ENCODE measurements at places on chromosomes 3 and 15.

DNA sequence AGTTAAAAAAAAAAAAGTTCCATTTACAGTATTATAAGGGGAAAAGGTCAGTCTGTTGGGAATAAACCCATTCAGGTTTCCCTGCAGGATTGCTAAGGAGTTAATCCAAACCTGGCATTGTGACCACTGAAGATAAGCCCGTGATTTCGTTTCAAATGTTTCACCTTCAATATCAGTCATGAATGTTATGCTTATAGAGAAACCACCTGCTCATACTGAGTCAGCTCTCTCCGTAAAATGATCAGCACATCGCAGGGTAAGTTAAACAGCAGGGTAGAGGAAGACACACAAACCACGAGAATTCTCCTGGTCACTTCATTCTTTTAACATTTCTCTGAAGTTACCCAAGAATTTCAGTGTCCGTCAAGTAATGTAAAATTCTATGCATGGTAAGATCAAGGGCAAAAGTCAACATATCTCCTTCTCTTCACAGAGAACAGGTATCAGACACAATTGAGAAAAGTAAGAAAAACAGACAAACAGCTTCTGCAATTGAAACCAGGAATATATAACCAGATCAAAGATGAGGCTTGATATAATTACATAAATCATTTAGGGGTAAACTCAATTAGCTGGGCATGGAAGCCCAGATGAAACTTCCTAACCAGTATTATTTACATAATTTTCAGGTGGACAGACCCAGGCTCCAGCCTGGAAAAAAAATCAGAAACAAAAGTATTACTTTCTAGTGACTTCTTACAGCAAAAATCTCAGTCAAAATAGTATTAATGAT is 67.6 kb upstream of the ARHGEF3 start:
- no peak for DNase-seq

- DNase-seq = no peak
Measured at GRCh38 chr15:48989170-48989569, 25.5 kb upstream of the SHC4 start.

DNA sequence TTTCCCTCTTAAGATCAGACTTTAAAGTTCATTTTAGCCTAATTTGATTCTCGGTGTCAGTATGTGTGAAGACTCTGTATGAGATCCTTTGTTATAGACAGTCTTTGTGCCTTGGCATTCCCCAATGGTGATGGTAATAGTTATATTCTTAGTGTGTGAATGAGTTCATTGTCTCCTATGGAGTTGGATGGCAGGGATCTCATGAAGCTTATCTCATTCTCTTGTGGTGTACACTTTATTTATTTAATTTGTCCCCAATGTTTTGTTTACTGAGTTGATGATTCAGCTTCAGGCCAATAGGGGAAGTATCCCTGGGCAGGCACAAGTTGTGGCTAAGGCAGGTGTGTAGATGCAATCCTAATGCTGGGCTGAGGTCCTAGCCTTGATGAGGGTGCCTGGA is 222.0 kb upstream of the DPPA4 start:
- DNase-seq = no peak

GRCh38 chr3:189853906-189854305 is 222.7 kb downstream of the TP63 start:
- DNase-seq = no peak

DNA sequence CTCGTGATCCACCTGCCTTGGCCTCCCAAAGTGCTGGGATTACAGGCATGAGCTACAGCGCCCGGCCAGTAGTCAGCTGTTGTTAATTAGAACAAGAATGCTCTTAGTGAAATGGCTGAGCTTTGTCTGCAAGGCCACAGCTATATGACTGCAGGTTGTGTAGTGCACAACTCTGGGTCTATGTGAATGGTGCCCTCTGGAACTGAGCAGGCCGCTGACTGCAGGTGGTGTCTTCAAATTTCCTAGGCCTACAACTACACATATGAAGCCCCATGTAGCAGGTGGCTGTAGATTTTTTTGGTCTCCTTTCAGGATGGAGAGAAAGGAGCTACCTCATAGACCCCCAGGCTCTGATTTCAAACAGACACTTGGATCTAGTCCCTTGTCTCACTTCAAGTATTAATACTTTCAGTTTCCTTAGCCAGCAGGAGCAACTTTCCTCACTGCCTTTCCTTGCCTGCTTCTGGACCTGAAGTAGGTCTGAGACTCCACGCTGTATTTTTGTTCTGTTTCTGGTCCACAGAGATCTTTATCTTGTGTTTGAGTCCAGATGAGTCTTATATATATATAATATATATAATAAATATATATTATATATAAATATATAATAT is 86.9 kb downstream of the C3orf80 start:
- DNase-seq = no peak

- peak; percentile 39 for DNase-seq
Measured at GRCh38 chr3:5006755-5007202, 27.5 kb downstream of the BHLHE40 start.

DNA sequence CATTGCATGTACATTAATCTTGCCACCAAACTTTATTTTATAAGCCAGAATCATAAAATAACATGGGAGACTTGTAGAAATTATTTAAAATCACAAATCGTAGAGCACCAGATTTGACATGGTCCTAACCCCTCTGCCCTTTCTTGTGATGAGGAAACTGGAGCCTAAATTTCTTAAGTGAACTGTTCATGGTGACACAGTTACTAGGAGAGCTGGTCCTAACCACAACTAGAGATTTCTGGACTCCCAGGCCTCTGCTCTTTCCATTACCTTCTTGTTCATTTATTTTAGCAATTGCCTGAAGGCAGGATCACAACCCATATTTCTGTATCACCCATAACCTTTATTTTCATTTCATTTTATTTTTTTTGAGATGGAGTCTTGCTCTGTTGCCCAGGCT is 352.5 kb downstream of the LPP start:
- no peak for DNase-seq

- no peak for DNase-seq
Measured at GRCh38 chr15:89829161-89829560, 14.5 kb upstream of the ANPEP start.

DNA sequence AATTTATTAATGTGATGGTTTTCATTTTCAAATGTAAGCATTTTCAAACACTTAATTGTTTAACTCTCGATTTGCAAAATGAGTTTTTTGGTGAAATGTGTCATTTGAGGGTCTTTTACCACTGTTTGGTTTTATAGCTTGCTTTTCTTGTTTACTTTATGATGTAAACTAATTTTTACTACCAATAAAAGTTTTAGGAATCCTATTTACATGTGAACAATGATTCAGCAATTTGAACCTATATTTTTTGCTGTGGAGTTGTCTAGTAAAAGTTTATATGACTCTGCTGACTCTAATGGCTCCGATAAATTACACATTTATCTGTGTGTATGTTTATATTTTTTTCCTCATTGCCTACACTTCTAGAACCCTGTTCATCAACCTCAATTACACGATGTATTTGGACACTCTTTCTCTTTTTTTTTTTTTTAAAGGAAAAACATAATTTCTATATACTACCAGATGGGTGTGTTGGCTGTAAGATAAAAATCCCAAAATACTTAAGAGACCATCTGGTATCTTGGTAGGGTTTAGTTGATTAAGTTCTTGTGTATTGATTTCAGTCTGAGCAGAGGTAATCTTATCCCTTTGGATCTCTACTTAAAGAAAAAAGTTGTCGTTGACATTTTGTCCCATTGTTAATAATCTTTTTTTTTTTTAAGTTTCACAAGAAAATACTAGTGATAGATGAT is 89.5 kb downstream of the PTPRG start:
- no peak for DNase-seq

GRCh38 chr3:197029511-197030167 is at the start of gene MELTF:
Gene MELTF (minus strand): TSS chr3:197029817. CDS start chr3:197029702, 115 bp downstream.
- peak; percentile 80 for DNase-seq

DNA sequence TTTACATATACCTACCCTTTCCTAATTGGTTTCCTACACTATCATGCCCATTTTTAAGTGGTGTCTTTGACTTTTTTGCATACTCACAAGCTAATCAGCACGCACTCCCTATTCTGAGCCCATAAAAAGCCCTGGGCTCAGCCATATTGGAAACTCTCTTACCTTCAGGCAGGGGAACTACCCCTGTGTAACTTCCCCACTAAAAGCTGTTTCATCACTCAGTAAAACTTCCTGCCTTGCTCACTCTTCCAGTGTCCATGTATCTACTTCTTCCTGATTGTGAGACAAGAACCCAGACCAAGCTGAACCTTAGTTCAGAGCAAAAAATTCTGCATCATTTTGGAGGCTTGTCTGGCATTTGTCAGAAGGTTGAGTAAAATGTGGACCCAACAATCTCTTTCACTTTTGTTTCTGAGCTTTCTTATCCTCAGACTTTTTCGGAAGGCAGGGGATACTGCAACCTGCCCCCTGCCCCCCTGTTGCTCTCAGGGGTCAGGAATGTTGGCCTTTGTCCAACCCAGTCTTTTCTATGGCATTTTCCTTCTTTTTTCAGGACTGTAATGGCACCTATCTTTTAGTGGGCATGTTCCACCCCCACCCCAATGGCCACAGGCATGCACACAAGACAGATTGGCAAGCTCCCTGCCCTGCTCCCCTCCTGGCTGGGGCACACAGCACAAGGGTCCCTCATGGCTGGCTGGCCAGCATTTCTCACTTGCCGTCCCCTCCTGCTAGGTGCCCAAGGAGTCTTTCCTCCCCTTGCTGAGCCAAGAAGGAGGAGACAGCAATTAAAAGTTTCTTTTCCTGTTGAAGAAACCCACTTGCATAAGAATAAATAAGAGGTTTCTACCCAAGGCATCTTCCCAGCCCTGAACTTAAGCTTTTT is 26.3 kb upstream of the TMEM45A start:
- DNase-seq = no peak

DNA sequence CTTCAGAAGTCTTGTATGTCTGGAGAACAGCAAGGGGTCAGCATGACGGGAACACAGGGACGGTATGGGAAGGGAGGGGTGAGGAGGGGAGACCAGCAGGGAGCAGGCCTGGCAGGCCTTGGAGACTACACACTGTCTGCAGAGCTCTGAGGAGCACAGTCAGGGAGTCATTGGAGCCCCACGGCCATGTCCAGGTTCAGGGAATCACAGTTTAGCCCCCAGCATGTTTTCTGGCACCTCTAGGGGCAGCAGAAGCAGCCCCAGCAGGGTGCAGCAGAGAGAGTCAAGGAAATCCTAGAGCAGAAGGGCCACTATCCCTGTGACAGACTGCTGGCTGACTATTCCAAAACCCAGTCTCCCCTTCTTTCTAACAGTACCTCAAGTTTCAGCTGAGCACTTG is 3.2 kb downstream of the LAMP3 start:
- no peak for DNase-seq

GRCh38 chr3:51500632-51501131 is 867 bp upstream of the DCAF1 start:
- DNase-seq = peak; percentile 9

DNA sequence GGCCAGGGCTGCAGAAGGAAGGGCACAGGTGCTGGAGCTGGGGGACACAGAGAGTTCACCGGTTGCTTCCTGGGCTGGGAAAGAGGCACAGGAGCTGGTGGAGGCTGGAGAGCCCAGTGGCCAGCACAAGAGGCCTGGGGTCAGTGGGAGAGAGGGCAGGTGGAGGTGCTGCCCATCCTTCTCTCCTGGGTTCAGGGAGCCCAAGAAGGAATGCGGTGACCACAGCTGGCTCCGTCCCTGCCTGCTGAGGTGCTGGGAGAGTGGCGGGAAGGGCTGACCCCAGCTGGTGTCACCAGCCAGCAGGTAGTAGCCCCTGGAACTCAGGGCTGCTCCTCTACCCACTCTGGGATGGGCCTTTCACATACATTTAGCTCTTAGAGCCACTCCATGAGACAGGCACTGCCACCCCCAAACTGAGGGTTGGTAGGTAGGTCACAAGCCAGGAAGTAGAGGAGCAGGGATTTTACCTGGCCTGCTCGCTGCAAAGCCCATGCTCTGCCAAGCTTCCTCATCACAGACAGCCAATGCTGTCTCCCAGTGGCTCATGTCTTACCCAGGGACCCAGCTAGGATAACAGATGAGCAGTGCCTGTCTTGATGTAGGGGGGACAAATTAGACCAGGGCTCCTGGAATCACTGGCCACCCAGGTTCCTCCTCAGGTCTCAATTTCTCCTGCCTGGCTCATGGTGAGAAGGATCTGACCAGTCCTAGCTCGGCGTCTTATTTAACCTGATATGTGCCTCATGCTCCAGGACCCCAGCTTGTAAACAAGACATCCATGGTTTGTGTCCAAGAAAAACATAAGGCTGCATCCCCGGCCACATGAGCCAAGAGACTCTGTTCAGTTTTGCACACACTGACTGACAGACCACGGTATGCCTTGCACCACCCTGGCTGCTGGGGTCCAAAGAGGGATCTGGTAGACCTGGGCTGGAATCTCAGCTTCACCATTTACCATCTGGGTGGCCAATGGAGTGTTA is 119.2 kb downstream of the CORO2B start:
- DNase-seq = no peak

- DNase-seq = peak; percentile 64
Measured at GRCh38 chr15:88623061-88623460, 1.9 kb downstream of the AEN start.

DNA sequence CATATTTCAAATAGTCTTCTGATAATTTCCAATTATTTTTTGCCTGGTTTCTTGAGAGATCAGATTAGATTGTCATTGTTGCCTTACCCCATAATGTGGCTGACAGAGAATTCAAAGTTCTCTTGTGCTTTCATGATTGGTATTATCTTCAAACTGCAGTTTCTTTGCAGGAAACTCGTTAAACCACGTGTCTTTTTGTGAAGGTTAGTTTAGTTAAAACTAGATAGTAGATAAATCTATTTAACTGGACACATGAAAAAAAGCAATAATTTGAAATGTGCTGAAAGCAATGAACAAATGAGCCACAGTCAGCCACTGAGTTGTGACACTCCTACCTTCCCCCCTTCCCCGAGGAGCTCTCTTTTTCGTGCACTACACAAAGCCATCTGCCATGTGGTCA is 327.5 kb upstream of the UMPS start:
- no peak for DNase-seq

GRCh38 chr3:58237238-58237940 is at the start of gene ABHD6:
Gene ABHD6 (plus strand): TSS chr3:58237792. CDS start chr3:58256587, 18,795 bp downstream.
- DNase-seq = peak; percentile 84

DNA sequence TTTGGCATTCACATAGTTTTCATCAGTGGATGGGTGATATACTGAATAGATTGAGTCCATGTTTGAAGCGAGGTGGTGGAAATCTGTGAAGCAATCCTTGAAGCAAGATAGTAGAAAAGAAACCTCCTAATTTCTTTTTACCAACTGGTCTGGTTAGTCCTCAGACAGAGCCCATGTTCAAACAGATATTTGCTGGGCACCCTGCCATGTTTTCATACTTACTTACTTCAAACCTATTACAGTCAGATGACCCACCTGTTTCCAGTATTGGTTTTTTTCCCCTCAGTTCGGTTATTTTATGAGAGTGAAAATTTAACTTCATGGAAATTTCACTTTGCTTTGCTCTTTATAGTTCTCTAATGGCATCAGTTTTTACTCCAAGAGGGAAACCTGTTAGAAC is 23.7 kb downstream of the EXOSC7 start:
- no peak for DNase-seq

GRCh38 chr3:140863580-140864009 is 78.0 kb upstream of the SLC25A36 start:
- DNase-seq = peak; percentile 37

- no peak for DNase-seq
Measured at GRCh38 chr3:52259035-52259434, 13.5 kb downstream of the PPM1M start.
